ENCODE measurements at places on chromosomes 16 and 17.

DNA sequence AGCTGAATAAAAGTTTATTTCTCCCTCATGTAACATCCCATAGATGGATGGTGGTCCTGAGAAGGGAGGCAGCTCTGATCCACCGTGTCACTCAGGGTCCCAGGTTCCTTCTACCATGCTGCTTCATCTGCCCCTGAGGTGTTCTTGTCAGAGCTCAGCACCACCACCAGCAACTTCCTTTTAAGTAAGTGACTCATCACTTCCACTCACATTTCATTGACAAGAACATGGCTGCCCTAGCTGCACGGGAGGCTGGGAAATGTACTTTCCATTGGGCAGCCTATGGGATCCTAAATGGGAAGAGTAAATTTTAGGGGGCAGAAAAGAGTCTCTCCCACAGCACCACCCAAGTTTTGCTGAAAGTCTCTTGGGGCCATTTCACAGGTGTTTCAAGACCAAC is 134.7 kb downstream of the USP31 start:
- no peak for DNase-seq

DNA sequence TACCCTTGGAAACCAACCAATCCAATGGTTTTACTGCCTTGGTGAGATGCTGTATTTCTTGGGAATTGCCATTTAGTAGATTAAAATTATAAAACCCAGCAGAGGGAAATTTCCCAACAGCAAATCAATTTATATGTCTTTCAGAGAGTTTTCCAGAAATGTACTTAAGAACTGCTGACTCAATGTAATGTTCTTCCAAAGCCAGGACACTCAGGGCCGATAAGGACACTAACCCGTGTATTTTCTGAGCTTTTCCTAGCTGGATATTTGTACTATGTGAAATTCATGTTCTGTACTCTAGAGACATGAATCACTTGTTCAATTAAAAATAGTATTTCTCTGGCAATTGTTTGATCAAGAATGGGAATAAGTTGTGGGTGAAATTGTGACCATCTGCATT is 121.4 kb downstream of the KCNJ2 start:
- no peak for DNase-seq

DNA sequence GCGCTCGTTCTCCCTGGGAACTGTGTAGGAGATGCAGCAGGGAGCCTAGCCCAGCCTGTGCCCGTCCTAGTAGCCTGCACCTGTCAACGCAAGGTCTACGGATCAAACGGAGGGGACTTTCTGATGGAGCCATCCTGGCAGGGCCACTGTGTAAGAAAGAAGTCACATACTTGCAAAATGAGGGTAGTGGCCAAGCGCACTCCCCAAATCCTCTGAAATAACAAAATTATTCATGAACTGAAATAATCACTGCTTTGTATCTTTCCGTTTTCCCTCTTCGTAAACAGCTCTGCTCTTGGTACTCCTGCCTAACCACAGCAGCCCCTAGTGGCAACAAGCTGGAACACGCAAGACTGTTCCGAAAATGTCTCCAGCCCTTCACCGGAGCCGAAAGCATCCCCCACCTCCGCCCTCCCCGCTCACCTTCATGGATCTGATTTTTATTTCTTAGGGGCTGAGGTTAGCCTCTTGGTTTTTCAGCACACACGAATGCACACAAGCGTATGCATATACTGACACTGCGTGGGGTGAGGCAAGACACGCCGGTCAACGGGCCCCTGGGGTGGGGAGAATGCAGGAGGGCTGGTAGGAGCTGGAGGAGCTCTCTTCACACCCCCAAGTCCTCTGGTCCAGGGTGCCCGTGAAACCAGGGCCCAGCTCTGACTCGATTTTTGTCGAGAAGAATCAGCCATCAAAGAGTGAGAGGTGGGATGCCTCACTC is 100.8 kb downstream of the ABCC12 start:
- DNase-seq: no peak

DNA sequence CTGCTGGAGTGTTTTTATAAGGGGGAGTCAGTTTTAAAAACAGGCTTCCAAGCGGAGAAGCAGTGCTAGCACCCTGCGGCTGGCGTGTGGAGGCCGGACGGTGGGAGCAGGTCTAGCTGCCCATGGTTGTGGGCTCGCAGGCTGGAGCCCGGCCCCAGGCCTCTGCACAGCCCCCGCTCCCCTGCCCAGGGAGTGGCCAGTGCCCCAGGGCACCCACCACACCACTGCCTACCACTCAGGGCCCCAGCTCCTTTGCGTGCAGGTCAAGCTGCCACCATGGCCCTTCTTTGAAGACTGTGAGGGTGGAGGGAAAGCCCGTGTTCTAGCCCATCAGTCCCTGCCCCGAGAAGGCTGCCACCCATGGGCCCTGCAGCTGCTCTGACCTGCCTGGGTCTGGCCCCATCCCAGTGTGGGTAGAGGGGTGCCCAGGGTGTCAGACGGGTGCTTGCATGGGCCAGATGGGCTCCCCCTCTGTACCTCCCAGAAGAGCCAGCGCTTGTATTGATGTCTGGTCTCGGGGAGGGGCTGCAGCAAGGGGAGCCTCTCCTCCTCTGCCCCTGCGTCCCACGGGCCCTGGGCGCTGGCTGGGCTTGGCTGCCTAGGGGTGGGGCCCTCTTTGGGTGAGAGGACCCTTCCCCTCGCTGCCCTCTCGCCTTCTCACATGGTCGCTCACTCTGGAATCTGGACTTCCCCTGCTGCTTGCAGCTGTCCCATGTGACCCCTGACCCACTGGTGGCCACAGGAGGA is 1.5 kb upstream of the NUDT16L1 start:
- no peak for DNase-seq

DNA sequence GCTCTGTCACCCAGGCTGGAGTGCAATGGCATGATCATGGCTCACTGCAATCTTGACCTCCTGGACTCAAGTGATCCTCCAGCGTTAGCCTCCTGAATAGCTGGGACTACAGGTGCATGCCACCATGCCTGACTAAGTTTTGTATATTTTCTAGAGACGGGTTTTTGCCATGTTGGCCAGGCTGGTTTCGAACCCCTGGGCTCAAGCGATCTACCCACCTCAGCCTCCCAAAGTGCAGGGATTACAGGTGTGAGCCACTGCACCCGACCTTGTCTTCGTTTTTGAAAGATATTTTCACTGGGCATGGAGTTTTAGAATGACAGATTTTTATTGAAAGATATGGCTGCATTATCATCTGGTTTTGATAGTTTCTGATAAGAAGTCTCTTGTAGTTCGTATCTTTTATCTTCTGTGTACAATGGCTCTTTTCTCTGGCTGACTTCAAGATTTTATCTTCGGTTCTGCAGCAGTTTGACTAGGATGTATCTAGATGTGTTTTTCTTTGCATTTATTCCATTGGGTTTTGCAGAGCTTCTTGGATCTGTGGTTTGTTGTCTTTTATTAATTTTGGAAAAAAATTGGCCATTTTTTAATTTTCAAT is 14.6 kb downstream of the ADGRG5 start:
- no peak for DNase-seq

- DNase-seq: no peak
These were observed 12.0 kb downstream of the PGS1 start for GRCh38 chr17:78390241-78391050.

DNA sequence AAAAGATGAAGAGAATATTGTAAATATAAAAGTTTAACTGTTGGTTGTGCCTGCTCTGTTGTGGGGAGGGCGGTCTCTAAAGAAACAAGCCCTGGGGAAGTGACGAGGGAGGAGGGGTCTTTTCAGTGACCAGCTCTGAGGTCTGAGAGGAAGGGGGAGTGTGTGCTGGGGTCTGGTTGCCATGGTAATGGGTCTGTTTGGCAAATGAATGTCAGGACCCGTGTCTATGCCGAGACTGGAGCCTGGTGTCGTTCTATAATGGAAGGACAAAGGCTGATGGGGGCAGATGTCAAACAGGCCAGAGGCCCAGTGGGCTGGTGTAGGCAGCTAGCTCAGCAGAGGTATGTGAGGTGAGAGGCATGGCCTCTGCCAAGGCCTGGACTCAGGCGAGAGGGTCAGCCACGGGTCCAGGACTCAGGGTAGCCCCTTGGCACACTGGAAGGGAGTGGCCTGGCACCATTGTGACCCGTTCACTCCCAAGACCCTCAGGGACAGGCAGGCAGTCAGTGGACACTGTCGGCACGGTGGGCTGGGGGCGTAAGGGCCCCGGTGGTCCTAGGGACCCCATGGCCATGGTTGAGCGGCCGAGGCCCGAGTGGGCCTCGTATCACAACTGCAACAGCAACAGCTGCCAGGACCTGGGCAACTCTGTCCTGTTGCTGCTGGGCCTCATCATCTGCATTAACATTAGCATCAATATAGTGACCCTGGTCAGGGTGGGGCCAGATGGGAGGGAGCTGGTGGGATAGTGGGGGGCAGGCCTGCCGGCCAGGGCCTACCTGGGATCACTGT is at the start of gene SPEM1:
Gene SPEM1 (plus strand): TSS at position 506 of the 792 bp plus-strand sequence. CDS start 61 bp downstream, at position 567.
- DNase-seq: no peak

GRCh38 chr17:5788266-5788900 is 204.1 kb upstream of the NLRP1 start:
- DNase-seq: no peak

GRCh38 chr17:21041741-21042457 is 912 bp downstream of the USP22 start:
- peak; percentile 70 for DNase-seq

- no peak for DNase-seq
These were observed 37.1 kb upstream of the LGALS9 start for GRCh38 chr17:27593857-27594255.
